NCI-H510A (cell line): ENCODE measurements at places on chromosomes 5 and 9.

DNA sequence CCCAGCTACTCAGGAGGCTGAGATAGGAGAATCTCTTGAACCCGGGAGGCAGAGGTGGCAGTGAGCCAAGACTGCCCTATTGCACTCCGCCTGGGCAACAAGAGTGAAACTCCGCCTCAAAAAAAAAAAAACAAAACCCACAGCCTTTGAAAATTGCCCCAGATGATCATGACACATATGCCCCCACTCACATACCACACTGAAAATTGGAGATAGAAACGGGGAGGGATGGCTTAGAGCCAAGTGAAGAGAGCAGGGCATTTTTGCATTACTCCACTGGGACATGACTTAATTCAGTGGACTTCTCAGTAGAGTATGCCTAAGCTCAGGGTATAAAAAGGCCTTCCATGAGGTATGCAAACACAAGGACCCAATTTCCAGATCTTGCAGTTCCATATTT is 309.3 kb downstream of the BNC2 start:
- DNase-seq = no peak

- DNase-seq = no peak
Measured at GRCh38 chr9:129708793-129709192, 43.3 kb downstream of the PRRX2 start.

DNA sequence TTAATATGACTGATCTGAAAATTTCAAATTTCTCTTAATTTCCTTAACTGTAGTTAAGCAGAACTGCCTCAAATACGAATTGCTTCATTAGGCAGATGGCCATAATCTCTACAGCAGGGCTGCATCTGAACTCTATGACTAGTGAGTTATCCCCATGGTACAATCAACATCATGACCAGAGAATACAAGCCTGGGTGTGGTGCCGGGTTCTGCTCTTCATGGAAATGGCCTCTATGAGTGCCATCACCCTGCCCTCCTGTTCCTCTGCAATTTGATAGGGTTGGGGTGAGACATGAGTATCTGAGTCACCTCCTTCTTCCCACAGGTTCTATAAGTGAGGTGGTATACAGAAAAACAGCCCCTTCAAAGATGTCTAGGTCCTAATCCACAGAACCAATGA is 235.9 kb downstream of the AP3B1 start:
- DNase-seq = no peak

- no peak for DNase-seq
Measured at GRCh38 chr5:151470439-151470838, 23.0 kb downstream of the SLC36A1 start.
